ENCODE measurements at places on chromosomes 5 and 9.

- DNase-seq: no peak
Observed at GRCh38 chr5:1554410-1554967, 30.7 kb upstream of the LPCAT1 start.

DNA sequence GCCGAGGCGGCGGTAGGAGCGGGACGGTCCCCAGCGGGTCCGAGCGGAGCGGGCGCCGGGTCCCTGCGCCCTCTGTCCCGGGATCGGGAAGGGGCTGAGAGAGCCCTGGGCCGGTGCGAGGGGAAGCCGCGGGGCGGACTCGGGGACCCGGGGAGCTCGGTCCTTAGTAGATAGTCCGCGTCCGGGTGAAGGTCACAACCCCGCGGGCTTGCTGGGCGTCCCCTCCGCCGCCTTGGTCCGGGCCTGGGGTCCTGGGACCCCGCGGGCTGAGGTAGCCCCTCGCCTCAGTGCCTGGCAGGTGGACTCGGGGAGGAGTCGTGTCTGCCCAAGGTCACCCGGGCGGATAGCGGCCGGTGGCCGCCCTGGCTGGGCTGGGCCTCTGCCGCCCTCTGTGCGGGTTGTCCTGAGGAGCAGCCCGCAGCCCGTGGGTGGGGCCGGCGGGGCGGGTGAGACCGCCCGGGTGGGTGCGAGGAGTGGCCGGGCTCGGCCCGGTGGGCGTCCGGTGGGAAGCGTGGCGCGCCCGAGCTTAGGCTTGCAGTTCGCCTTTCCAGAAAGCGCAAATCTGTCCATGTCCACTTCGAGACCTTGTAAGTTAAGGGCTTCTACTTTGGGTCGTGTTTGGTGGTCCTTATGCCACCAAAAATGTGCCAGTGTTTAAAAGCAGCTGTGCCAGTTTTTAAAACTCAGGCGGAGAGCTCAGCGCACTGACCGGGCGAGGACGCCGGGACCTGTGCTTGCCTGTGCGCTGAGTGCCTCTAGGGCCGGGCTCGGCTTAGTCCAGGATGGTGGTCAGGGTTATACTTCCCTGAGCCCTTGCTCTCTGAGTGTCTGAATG is 554 bp downstream of the SDHA start:
- DNase-seq: peak; percentile 13

- no peak for DNase-seq
Observed at GRCh38 chr5:150256410-150257064, 33.0 kb downstream of the CAMK2A start.

- DNase-seq: no peak
Observed at GRCh38 chr5:137667341-137667740, 68.5 kb downstream of the KLHL3 start.

DNA sequence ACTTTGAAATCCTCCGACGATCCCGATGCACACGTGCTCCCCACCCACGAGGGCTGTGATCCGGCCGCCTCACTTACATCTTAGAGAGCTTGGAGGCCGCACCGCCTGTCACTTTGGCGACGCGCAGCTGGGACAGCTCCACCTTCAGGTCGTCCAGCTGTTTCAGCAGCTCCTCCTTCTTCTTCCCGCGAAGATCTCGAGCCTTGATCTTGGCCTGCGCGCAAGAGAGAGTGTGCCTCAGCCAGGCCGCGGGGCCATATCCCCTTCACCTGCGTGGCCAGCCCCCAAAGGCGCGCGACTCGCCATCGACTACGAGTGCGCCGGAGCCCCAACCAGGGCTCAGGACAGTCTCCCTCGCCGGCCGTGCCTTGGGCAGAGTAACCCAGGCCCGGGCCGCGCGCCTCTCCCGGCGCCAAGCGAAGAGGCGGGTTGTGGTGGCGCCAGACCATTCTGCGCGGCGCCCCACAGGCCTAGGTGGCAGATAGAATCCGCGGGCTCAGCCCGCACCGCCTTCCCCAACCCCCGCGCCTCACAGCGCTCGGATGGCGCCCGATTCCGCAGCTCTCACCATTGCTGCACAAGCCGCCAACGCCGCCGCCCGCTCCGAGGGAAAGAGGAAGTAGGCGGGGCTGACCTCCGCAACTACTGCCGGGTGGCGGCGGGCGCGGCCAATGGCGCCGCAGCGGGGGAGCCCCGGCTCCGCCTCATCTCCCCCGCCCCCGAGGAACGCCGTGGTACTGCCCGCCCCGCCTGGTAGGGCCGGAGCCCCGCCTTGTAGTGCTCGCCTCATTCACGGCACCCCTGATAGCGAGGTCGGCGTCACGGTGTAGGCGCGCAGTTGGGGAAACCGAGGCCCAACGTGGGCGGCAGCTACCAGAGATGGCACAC is at the start of the genes ARPC5L and RPL35:
Gene ARPC5L, plus strand, starts transcription at position 789 of the 888 bp plus-strand sequence. CDS start 7,161 bp downstream, outside the sequence.
Gene RPL35, minus strand, starts transcription at position 616 of the 888 bp plus-strand sequence. Its CDS starts 45 bp downstream, at position 571.
- DNase-seq: peak; percentile 85

GRCh38 chr5:83029912-83030311 is 47.3 kb downstream of the TMEM167A start:
- no peak for DNase-seq

GRCh38 chr9:4299005-4299795 is 668 bp downstream of the GLIS3 start:
- DNase-seq: no peak

- DNase-seq: peak; percentile 93
Observed at GRCh38 chr9:129776938-129777768, 24.3 kb upstream of the PTGES start.

GRCh38 chr5:38948501-38948900 is 102.7 kb downstream of the OSMR start:
- no peak for DNase-seq

DNA sequence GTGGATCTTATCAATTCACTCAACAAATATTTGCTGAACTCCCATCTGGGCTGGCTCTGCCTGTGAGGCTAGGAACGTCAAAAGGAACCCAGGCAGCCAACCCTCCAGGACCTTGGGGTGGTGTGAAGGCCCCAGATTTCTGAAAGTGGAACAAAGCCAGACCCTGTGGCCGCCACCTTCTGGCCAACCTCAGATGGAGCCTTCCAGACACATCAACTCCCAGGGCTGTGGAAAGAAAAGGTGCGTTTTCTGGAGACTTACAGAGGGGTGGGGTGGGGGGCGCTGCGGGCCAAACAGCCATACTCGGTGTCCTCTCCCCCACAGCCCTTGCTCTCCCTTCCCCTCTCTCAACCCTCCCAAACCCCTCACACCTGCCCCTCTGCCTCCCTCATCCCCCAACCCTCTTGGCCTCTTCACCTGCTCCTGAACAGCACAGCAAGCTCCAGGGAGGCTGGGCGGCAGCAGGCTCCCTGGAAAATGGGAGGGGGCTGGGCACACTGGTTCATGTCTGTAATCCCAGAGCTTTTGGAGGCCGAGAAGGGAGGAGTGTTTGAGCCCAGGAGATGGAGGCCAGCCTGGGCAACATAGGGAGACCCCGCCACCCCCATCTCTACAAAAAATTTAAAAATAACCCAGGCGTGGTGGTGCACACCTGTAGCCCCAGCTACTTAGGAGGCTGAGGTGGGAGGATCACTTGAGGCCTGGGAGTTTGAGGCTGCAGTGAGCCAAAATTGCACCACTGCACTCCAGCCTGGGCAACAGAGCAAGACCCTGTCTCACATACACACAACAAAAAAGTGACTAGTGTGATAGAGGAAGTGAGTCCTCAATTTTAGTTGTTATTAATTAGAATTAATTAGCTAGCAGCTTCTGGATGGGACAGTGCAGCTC is 45.0 kb upstream of the PRRC2B start:
- no peak for DNase-seq

DNA sequence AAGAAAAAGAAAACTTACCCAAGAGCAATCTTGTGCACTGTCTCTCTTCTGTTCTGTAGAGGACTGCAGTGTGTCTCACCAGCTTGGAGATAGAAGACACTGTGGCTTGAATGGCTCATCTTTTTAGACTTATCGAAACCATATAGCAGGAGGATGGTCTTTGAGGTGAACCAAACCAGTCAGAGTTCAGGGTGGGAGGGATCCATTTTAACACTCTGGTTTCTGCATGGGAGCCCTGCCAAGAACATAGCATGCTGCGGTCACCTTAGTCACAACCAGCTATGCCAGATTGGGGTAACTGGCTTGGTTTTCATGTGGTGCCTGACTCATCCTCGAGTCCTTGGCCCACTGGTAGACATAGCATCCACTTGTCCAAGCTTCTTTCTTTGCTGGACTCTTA is 135.1 kb downstream of the PAPPA start:
- no peak for DNase-seq

GRCh38 chr9:91131433-91131839 is 230.3 kb downstream of the AUH start:
- no peak for DNase-seq

- no peak for DNase-seq
Observed at GRCh38 chr5:162641142-162641813, 573.7 kb downstream of the GABRG2 start.

- DNase-seq: no peak
Observed at GRCh38 chr5:83082750-83083149, 5.4 kb downstream of the XRCC4 start.

- peak; percentile 84 for DNase-seq
Observed at GRCh38 chr5:96662725-96663518, 746 bp downstream of the CAST start.

DNA sequence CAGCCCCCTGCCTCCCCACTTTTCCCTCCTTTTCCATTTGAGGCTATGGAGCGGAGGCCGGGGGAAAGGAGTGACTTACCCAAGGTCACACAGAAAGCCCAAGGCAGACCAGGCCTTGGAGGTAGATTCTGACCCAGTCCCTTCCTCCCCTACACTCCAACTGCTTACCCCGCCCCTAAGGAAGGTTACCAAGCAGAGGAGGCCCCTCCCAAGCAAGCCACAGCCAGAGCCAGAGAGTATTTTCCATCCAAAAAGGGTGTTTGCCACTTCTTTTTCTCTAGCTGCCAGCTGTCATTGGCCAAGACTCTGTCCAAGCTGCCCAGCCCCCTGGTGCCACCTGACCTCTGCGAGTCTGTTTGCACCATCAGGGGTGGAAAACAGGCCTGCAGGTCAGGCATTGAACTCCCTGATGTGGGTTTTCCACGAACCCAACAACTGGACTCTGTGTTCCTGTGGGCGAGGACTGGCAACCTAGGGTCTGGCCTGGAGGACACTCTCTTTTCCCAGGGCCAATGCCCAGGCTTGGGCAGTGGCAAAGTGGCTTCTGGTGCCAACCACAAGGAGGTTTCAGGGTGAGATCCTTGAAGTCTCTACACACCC is 6.3 kb upstream of the ASS1 start:
- DNase-seq: no peak

DNA sequence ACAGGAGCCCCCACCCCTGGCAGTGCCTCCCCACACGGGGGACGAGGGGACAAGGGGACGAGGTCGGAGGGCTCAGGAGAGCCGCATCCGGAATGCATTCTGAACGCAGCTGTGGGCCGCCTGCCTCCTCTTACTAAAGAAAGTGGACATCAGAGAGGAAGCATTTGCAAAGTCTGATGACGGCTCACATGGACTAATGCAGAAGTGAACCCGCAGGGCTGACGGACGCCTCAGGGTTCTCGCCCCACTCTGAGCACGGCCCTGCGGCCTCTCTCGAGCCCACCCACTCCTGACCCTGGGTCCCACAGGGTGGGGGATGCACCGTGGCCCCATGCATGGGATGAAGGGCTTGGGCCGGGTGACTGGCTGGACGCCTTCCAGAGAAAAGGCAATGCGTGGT is 5.9 kb downstream of the LPCAT1 start:
- no peak for DNase-seq

GRCh38 chr5:10733426-10733825 is 27.6 kb downstream of the DAP start:
- DNase-seq: no peak
